ENCODE measurements at places on chromosomes 3 and 15.

GRCh38 chr15:77019521-77020331 lies 24.8 kb downstream of the PSTPIP1 start:
- DNase-seq: no peak

DNA sequence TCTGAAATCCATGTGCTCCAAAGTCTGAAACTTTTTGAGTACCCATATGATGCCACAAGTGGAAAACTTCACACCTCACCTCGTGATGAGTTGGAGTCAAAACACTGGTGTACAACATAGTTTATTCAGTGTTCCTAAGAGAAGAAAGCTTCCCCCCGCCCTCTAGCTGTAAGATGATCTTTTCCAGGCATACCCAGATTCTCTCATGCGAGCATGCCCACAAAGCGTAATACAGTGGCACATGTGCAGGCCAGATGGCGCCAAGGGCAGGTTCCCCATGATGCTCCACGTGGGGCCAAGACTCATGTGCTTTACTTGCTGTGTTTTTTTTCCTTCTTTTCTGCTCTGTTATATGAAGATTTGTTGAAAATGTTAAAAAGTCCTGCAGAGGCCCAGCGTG lies 104.9 kb upstream of the LRRFIP2 start:
- DNase-seq: no peak

GRCh38 chr15:82551646-82552247 lies 11.5 kb upstream of the RPS17 start:
- DNase-seq: no peak

GRCh38 chr15:42355291-42355690 lies 4.0 kb upstream of the CAPN3 start:
- DNase-seq: no peak

GRCh38 chr3:134242649-134243617 lies 7.7 kb downstream of the RYK start:
- DNase-seq: no peak

- DNase-seq: no peak
These were observed 2.2 kb downstream of the NPTN start for GRCh38 chr15:73630921-73631362.

DNA sequence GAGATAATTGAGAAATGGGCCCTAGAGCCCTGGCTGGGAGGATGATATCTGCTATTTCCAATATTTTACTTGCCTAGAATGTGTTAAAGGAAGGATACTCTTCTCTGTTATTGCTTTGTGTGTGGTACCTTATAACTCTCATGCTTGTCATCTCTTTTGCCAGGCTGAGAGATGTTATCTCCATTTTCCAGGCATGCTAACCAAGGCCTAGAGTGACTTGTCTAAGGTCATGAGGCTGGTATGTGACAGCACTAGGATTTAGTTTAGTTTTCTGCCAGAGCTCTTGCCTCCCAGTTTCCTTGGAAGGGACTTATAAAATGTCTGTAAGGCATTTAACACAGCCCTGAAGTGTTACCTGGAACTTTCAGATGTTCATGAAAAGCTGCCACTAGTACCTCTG lies 1.4 kb downstream of the CLK3 start:
- DNase-seq: no peak

- DNase-seq: no peak
These were observed 225.5 kb upstream of the IL12A start for GRCh38 chr3:159763011-159763601.

DNA sequence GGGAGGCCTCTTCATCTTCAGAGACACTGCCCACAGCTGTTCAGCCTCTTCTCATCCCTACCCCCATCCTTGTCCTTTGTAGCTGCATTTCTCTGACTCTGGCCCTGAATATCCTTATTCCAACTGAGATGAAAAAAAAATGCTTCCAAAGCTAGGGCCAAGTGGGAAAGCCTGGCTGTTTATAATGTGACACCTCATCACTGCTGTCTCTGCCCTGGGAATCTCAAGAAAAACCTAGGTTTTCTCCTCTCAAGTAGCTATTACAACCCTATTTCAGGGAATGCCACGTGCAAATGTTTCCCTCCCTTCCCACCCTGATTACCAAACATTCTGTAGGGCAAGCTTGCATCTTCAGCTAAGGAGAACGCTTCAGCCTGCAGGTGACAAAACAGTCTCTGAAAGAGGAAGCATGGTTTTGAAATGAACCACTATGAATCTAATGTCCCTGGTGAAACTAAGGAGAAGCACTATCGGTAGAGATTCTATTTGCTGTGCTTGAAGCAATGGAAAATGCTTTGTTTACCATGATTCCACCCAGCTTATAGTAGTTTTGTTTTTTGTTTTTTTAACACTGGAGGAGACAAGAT lies 65.4 kb downstream of the USF3 start:
- no peak for DNase-seq

GRCh38 chr3:13704174-13704573 lies 155.2 kb downstream of the FBLN2 start:
- no peak for DNase-seq

All from putamen (tissue), 1 donor.